ENCODE measurements at places on chromosomes 2 and 18.

GRCh38 chr18:64276311-64277090 is 127.6 kb upstream of the LINC00305 start:
- DNase-seq: no peak

DNA sequence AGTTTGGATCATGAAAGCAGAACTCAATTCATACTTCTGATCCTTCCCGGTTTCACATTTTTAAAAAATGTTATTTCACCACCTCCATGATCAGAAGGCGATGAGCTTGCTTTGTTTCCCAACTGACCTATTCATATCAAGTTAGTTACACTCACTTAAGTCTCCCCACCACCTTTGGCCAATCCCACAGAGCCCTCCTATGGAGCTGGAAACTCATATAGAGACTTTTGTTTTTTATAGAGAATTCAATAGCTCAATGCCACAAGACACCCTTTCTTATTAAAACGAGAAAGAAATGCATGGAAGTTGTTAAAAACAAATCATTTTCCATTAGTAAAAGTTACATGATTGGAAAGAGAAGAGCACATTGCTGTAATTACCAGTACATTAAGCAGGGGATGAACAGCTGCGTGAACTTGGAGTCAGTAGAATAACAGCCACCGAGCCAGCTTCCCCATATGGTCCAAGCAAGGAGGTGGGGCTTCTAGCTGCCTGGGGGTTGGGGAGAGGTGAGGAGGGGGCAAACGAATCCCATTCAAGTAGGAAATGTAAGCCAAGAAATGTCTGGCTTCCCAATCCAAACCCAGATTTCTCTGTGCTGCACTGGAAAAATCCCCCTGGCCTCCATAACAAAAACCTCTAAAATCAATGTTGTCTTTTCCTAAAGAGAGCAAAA is 614.5 kb downstream of the IRS1 start:
- no peak for DNase-seq

GRCh38 chr2:85248773-85249509 is 78.8 kb downstream of the TGOLN2 start:
- DNase-seq: no peak

- no peak for DNase-seq
Observed at GRCh38 chr2:241692448-241692847, 5.8 kb upstream of the DTYMK start.

- no peak for DNase-seq
Observed at GRCh38 chr2:201807452-201807999, 1.2 kb downstream of the CDK15 start.

- DNase-seq: no peak
Observed at GRCh38 chr2:224098481-224099230, 59.6 kb upstream of the SERPINE2 start.

- DNase-seq: no peak
Observed at GRCh38 chr2:219634171-219634940, 6.9 kb downstream of the SLC4A3 start.

DNA sequence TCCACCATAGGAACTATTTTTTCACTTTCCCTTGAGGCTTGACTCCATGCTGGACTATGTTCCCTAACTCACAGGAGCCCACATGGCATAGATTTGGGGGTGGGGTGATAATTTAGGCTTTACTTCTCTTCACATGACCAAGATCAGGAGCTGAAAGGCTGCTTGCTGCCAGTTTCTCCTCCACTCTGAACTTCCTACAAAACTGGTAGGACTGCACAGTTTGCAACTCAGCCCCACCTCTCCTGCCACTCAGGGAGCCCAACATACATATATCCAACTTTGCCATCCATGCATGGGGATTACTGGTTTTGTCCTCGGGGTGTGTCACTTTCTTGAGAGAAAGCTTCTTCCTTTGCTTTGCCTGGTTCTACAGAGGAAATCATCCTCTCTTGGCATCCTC is 14.2 kb downstream of the INO80D start:
- DNase-seq: no peak

DNA sequence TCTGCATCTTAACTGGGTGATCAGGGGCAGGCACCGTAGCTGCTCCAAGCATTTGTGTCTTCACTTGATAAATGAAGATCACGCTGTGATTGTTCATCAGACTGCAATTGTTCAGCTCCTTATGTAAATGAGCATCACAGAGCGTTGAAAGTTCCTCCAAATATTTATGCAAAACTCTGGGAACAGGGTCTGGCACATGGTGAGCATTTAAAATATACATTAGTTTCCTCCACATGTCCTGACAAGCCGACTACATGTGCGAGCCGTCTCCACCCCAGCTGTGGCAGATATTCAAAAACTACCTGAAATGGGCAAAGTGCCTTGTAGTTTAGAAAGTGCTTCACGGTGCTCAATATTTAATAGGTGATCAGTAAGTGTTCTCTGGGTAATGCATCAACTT is 175.1 kb upstream of the ID2 start:
- DNase-seq: no peak

- DNase-seq: no peak
Observed at GRCh38 chr2:146267093-146267492, 1577.7 kb upstream of the ACVR2A start.

DNA sequence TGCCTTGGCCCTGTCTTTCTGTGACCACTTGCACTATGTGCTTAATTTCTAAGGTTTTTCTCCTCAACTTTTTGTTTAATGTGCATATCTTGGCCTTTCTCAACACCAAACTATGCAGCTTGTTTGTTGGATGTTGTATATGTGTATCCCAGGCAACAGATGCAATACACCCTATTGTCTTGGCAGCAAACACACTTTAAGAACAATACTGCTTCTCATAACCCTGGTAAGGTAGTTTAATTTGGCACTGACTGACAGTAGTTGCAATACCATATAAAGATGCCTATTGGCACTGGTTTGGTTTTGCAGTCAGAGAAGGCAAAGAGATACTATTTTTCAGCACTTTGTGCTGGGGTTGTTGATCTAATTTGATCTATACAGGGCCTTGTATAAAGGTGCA is 360.7 kb upstream of the CWC22 start:
- no peak for DNase-seq

- DNase-seq: no peak
Observed at GRCh38 chr18:50369672-50370071, 5.2 kb upstream of the SKA1 start.

GRCh38 chr2:207163053-207163755 is 2.5 kb downstream of the KLF7 start:
- DNase-seq: no peak

DNA sequence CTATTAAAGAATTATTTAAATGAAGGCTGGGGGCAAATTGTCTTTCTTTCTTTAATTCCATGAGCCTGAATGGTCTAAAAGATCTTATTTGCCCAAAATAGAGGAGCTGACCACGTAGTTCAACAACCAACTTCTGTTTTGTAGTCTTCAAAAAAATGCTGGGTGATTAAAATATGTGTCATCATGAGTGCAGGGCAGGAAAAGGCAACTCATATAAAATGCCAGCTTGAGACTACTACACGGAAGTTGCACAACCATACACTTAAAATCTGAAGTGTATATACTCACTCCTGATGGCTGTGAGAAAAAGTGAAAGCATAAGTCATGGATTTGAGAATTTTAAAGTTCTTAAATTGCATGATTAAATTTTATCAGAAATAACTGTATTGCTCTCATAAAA is 210.9 kb downstream of the DYM start:
- DNase-seq: no peak

DNA sequence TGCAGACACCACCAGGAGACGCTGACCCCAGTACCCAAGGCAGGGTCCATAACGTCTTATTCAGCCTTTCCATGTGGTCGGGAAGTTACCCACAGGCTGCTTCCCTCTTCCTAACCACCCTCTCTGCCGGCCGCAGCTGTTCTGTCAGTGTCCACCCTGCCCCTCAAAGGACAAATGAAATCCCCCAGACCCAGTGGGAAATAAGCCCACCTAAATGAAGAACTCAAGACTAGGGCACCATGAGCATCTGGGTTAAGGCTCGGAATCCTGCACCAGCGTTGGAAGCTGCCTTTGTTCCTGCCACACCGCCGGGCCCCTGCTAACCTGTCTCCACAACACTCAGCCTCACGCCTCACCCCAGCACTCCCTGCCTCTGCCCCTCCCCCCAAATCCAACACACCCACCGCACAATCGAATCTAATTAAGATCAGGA is 21.7 kb downstream of the BCL11A start:
- no peak for DNase-seq

- DNase-seq: no peak
Observed at GRCh38 chr2:36618381-36618780, 20.4 kb upstream of the FEZ2 start.

DNA sequence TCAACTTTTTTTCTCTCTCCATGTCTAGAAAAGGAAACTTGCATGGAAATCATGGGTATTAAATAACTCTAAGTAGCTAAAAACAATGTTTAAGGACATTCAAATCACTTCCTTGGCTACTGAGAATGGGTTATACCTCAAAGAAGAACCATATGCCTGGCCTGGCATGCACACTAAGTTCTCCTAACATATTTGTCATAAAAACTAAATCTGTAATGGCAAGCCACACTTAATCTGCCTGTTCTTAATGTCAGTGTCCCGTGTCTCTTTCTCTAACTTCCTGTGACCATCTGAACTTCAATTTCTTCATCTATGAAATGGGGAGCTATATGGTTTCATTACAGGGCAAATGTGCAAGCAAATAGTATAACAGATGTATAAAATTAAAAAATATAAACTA is 11.1 kb downstream of the PDE1A start:
- no peak for DNase-seq

- no peak for DNase-seq
Observed at GRCh38 chr2:213147538-213147937, 3.9 kb downstream of the IKZF2 start.

- no peak for DNase-seq
Observed at GRCh38 chr18:23249348-23249747, 114.1 kb downstream of the CABLES1 start.

GRCh38 chr18:46360866-46361265 is 256.7 kb downstream of the HAUS1 start:
- DNase-seq: no peak

DNA sequence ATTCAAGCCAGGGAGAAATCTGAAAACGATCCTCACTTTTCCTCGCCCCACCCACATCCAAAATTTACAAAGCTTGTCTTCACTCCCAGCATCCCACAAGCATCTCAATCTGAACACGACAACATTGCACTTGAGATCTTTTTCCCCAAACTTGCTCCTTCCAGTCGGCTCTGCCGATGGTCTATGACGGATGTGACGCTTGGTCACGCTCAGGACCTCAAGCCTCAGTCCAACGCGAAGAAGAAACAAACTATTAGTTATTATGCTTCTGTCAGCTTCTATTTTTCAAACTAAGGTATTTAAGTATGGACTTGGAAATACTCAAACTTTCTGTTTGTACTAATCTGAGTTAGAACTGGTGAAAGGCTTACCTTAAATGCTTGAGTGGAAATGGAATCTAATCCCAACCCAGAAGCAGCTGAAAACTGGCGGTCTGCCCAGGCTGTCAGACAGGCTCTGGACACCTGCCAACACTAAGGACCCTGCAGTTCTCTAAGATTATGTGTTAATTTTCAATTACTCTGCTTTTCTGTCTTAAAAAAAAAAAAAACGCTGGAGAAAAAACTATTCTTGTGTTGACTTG is 132.1 kb upstream of the DNMT3A start:
- DNase-seq: no peak

DNA sequence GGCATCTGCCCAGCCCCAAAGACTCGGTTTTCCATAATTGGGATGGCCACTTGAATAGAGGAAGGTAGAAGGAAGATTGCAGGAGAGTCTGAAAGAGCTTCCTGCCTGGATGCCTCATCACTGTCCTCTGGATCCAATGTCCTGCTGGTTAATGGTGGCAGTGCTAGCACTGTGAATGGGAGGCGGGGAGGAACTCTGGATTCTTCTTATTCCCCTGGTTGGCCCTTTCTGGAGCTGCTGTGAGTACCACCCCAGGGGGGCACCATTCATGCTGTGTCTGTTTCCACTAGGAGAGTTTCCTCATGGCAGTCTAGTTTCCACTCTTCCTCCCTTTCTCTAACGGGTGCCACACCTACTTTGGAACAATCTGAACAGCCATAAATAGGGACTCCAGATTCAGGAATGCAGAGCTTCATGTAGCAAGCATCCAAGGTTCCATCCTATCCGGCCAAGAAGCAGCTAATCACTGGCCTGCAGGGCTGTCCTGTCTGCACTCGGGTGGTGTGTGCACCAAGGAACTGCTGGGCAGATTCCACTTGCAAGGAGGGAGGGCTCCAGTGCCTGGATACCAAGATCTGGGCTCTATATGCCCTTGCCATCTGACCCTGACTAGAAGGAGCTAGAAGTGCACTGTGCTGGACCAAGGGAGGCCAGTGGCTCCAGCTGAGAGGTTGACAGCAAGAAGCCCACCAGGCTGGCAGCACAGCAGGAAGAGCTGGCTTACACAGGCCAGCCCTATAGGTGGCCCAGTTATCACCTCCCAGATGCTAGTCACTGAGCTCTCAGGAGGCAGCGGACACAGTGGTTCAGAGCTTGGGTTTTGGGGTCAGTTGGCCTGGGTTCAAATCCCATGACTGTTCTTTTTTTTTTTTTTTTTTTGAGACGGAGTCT is 4.6 kb upstream of the ATOH8 start:
- DNase-seq: no peak

DNA sequence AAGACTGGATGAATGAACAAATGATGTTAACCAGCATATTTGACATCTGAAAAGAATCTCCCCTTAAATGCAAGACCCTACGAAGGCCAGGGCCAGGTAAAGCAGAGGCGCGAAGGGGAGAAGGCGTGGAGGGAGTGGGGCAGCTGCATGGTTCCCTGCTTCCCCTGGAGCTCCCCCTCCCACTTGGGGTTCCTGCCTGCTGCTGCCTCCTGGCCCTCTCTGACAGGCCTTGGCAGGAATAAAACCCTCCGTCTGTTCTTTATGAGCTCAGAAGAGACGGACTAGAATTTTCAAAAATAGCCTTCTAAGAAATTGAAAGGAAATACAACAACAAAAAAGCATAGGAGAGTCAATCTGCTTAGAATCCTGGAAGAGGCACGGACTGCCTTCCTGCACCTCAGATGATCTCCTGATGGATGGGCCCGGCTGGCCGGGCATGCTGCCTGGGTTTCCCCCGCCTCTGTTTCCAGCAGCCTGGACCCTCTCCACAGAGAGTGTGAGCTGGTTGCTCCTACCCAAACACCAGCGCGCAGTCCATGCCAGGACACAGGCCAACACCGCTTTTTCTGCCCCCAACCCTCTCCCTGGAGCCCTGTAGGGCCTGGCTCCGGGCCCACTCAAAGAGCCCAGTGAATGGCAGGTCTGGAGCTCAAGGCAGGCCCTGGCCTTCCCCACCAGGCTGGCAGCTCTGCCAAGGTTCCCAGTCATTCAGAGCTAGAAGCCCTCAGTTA is 23.9 kb downstream of the CFAP65 start:
- DNase-seq: no peak

- DNase-seq: peak; percentile 53
Observed at GRCh38 chr2:38959938-38960608, 70.4 kb downstream of the ARHGEF33 start.

GRCh38 chr18:24786027-24786426 is 325.6 kb downstream of the HRH4 start:
- no peak for DNase-seq

GRCh38 chr2:118119158-118119727 is 31.0 kb downstream of the INSIG2 start:
- no peak for DNase-seq
